Stimulated activated CD8-positive, alpha-beta memory T cell treated with anti-CD3 and anti-CD28 coated beads, Interleukin-15, amount 100 ng/mL, for 48 hours (primary cell): ENCODE measurements at places on chromosomes 4 and X.

- DNase-seq: no peak
These were observed 13.0 kb downstream of the USO1 start for GRCh38 chr4:75737398-75737797.

DNA sequence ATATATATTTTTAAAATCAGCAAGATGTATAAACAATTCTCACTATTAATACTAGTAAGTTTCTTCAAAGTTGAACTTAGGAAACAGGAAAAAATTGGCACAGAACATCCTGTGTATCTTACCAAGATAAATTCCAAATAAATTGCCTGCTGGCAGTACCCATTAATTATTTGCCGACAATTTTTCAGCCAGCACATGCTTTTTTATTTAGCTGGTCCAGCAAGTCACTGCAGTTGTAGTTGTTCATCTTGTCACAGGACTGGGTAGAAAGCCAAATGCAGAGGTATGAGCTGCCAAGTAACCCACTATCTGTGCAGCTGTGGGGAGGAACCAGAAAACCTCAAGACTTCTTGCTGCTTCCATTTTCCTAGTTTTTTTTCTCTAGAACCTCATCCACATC is 113.4 kb downstream of the PACRGL start:
- no peak for DNase-seq

DNA sequence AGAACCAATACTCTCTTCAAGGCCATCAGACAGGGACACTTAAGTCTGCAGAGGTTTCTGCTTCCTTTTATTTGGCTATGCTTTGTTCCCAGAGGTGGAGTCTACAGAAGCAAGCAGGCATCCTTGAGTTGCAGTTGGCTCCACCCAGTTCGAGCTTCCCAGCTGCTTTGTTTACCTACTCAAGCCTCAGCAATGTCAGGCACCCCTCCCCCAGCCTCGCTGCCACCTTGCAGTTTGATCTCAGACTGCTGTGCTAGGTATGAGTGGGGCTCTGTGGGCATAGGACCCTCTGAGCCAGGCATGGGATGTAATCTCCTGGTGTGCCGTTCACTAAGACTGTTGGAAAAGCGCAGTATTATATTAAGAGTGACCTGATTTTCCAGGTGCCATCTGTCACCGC is 12.6 kb upstream of the UGT2B15 start:
- DNase-seq: no peak

DNA sequence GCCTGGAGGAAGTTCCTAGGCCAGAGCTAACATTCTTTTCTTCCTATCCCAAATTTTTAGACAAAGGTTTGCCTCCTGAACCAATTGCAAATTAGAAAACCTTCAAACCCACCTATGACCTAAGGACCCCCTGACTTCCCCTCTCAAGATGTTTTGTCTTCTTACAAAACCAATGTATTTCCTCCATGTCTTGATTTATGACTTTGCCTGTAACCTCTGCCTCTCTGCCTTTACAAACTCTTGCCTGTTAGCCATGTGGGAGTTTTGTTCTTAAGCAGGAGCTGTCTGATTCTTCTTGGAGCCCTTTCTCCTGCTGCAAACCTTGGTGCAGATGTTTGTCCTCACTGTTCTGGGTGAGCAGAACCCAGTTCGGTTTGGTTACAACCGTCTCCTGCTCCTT is 222.3 kb upstream of the BOD1L1 start:
- no peak for DNase-seq

DNA sequence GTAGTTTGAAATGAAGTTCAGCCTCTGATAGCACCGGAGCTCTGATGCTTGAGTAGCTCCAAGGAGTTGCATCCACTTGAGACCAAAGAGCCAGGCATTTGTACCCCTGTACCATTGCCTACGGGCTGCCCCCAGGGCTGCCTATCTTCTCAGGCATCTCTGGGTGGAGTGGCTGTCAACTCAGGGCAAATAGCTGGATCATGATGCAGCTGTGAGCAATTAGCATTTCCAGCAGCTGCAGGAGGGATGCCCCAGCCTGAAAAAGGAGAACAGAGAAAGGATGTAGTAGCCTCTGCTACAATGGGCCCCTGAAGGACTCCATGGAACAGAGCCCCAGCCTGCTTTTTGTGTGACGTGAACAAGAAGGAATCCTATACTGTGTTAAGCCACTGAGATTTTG is 492.6 kb downstream of the BCOR start:
- no peak for DNase-seq

DNA sequence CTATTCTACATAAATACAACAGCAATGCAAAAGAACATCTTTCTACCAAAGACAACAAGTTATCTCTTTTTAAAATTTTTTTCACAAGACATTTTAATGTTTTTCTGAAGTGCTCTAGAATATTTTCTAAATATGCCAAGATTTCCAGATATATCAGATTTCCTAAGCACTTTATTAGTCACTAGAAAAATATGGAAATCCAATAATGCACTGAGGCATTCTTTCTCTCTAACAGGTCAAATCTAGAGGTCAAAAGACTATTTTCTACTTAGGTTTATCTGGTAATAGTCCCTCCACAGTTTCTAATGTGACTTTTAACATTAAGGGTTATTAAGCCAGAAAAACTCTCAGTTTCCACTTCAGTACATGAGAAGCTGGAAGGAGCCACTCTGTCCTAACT is 1041.2 kb upstream of the INTU start:
- DNase-seq: no peak

DNA sequence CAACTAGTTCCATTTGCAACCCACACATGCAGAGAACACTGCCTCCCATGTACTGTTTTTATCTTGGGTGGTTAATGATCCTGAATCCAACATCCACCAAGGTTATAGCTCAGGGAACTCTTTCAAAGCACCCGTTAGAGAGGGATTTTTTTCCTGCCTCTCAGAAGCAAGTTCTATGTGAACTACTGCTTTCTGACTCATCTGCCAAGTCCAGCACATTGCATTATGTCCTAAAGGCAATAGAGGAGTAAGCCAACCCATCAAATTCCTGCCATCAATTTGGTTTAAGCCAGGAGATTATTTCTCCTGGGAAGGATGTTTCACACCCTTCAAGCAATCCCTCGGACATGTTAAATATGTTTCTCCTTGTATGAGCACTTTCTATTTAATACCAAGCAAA is 334.5 kb downstream of the GASK1B start:
- no peak for DNase-seq

- DNase-seq: no peak
These were observed 274.5 kb downstream of the SLC7A11 start for GRCh38 chr4:137967480-137968190.

GRCh38 chr4:154457471-154457870 is 34.1 kb downstream of the DCHS2 start:
- DNase-seq: no peak

GRCh38 chr4:5717449-5718158 is 6.6 kb downstream of the EVC start:
- DNase-seq: no peak

- no peak for DNase-seq
These were observed 9.9 kb downstream of the PRDM8 start for GRCh38 chr4:80207172-80207583.

DNA sequence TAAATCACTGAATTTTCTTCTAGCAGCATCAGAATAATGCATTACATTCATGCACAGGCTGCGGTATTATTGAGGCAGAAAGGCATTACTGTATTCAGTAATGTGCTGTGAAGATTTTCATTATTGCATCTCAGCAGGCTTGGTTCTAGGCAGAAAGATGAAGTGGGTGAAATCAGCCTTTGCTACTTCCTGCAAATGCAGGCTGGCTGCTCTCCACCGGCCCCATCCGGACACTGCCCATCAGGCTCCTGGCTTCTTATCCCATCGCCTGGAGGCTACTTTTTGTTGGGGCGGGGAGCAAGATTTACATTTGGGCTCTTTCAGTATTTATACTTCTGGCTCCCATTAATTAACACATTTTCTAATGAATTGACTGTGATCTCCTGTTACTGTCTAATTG is 117.8 kb downstream of the FRAS1 start:
- DNase-seq: no peak

GRCh38 chr4:110897784-110898183 is 274.9 kb upstream of the PITX2 start:
- DNase-seq: no peak

DNA sequence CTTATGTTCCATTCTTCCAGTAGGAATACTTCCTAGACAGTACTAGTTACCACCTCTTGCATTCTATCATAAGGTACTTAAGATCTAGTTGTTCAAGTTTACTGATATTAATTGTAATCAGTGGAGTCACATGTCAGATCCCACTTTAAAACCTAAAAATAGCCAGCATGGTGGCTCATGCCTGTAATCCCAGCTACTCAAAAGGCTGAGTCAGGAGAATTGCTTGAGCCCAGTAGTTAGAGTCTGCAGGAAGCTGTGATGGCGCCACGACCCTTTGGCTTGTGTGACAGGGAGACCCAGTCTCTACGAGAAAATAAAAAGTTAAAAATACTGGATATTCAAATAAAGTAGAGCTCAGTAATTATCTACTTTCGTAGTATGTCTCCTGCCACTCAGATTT is 57.7 kb downstream of the MAD2L1 start:
- no peak for DNase-seq

- DNase-seq: no peak
These were observed 18.1 kb upstream of the EXOC1L start for GRCh38 chr4:55801498-55801897.

DNA sequence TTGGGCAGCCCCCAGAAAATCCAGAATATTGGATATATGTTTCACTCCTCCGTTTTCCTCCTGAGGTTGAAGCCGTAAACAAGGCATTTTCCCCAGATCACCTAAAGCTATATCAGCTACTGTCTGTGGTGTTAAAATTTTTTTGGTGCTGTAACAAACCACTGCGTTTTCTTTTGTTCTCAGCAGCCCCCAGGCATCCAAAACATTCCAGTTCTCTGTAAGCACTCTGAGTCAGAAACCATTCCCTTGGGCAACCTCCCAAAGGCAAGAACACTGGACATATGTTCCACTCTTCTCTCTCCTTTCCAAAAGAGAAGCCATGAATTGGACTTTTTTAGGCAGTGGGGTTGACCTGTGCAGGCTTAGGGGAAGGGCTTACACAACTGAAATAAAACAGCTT is 310.9 kb downstream of the MID1IP1 start:
- DNase-seq: no peak

GRCh38 chr4:177803151-177803550 is 360.9 kb upstream of the AGA start:
- DNase-seq: no peak

GRCh38 chr4:53421791-53422190 is 44.4 kb downstream of the FIP1L1 start:
- no peak for DNase-seq

DNA sequence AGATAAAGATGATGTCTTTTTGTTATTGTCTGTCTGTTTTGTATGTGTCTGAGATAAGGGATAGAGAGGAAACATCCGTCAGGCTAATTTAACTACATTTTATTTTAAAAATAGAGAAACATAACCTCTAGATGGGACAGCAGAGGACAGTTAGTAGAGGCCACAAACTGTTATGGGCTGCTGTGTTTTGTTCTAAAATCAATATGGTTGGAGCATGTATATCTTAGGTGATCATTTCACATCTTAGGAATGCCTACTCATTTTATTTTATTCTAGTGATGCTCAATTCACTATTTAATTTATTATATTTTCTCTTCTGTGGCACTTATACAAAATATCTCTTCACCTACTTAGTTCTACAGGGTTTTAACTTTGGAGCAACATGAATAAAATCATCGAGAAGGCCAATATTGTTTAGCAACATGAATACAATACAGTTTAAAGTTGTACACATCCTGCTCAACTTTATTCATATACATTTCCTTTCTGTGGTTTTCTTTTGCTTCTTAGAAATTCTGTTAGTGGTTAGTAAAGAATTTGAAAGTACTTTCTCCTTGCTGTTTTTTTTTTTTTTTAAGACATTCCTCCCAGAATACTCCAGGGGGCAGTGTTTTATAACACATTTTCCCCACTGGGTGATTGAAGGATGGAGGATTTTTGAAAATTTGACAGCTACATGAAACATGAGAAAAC is 392.9 kb downstream of the UNC5C start:
- no peak for DNase-seq

DNA sequence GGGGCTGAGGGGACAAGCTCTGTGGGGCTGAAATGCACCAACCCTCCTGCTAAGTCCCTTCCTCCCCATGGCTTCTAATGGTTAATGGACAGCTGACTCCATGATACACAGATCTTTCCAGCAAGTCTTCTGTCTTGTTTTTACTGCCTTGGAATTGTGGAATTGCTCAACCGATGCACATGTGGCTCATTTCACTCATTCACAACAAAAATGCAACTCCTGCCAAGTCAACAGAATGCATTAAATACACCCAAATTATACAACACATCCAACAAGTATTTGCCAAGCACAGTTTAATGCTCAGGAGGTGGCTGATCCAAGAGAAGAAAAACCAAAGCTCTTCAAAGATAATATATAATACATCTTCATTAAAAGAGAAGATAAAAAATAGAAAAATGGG is 61.9 kb upstream of the PAGE4 start:
- no peak for DNase-seq

- DNase-seq: no peak
These were observed 570.9 kb downstream of the MID1IP1 start for GRCh38 chrX:39372115-39372514.

GRCh38 chrX:121333942-121334341 is 286.5 kb downstream of the GLUD2 start:
- no peak for DNase-seq

GRCh38 chr4:168514249-168514852 is 17.5 kb downstream of the PALLD start:
- DNase-seq: no peak

GRCh38 chrX:65689377-65689776 is 21.9 kb downstream of the MSN start:
- no peak for DNase-seq
